Amniotic stem cell (primary cell): ENCODE measurements at places on chromosomes 7 and 10.

DNA sequence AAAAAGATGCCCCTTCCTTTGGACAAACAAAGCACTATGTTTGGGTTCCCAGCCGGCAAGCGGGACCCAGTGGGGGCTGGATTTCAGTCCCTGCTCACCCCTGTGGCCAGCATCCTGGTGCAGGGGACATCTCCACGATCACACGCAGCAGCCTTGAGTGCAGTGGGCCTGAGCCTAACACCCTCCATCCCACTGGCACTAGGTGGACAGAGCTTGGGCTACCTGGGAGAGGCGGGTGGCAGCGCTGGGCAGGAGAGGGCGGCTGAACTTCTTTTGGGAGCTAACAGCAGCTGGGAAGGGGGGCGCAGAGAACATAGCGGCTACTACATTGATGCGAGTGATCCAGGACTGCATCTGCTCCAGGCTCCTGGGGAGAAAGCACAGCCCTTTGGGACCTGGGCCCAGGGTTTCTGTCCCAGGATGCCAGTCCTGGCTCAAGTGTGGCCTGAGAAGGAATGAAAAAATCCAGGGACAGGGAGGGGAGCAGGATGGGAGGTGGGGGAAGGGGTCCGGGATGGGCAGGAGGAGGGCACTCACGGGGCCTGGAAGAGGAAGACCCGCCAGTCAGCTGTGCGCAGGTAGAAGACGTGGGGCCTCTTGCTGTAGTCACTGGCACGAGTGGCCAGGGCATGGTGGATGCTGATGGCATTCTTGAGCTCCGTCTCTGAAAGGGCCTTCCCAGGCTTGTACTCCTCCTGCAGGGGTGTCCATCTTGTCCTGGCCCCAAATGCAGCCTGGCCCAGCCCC lies 9.0 kb downstream of the NFKB2 start:
- DNase-seq: no peak

GRCh38 chr10:45155784-45156183 lies 155.1 kb downstream of the ZNF22 start:
- DNase-seq: no peak

DNA sequence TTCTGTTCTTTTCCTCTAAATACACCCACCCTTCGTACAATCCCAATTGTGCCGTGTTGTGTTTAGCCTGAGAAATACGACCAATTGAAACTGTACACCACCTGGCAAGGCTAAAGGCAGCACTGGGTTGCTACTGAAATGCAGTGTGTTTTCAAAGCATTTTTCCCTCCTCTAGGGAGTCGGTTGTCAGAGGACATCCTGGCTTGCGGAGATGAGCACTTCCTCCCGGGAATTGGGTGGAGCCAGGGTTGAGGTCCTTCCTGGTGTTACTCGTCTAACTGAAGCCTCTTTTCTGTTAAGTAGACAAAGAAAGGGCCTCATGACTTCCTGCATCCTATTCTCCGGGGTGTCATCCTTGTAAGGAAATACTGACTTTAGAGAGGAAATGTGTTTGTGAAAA lies 133.5 kb downstream of the MTPAP start:
- no peak for DNase-seq

DNA sequence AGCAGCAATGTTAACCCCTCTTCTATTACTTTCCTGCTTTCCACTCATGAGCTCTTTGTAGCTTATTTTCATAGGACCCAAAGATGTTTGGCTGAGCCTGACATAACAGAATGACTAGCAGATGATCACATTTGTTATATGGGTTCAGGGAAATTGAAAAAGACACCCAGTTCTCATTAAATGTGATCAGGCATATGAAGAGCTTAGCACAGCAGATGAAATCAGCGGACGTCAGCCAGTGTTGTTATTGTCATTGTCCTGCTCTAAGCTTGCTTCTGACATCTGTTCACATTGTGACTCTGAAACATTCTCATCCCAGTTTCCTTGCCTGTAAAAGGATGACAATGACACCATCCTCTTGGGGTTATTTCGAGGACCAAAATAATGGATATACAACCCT lies 43.5 kb downstream of the FAM241B start:
- no peak for DNase-seq

- no peak for DNase-seq
These were observed 12.7 kb downstream of the ACADSB start for GRCh38 chr10:123021517-123021916.

GRCh38 chr7:27167916-27168264 lies 2.6 kb upstream of the HOXA9 start:
- DNase-seq: no peak

GRCh38 chr7:118836933-118837332 lies 612.4 kb downstream of the ANKRD7 start:
- DNase-seq: no peak

- no peak for DNase-seq
These were observed 733.7 kb upstream of the IGFBP3 start for GRCh38 chr7:46654546-46655443.

GRCh38 chr7:19373334-19373733 lies 228.1 kb upstream of the FERD3L start:
- no peak for DNase-seq

- no peak for DNase-seq
These were observed 263.0 kb downstream of the GRID1 start for GRCh38 chr10:86103391-86104101.

- no peak for DNase-seq
These were observed 84.1 kb downstream of the EZH2 start for GRCh38 chr7:148799893-148800555.

DNA sequence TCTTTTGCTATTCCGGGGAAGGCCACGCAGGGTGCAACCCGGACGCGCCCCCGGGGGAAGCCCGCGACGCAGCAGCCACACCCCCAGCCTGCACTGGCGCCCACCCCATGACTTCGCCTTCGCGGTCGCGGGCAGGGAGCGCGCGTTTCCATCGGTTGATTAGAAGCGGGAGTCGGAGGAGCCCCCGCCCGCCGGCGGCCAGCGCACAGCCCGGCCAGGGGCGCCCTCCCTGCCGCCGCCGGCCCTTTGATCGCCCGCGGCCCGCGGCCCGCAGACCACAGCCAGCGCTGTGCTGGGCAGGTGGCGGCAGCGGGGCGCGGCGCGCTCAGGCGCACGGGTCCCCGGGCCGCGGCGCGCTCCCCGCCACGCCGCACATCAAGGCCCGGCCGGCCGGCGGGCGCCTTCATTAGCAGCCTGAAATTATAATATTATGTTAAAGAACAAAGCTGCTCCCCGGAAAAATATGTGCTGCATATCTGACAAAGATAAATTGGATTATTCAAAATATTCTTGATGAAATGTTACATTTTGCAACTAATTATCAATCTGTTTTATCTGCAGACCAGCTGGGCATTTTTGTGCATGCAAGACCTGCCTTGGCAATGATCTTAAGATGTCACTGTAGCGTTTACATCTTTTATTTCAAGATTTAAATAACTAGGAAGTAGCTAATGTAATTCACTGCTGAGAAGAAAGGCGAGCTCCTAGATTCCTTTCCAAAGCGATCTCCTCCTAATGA lies 160.7 kb upstream of the MKI67 start:
- DNase-seq: no peak

DNA sequence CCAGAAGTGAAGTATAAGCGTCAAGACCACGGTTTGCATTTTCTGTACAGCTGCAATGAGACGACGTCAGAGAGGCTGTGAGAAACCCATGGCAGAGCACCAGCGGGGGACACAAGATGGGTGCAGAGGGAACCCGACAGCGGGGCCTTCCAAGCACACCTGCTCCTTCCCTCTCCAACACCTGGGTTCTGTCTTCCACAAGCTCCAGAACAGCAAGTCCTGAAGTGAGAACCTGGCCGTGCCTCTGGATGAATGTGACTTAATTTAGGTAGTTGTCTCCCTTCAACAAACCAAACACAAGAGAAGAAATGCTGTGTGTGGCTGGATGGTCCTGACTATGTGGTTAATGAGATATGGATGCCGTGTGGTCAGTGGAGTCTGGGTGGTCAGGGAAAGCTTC lies 76.1 kb downstream of the ADAM12 start:
- DNase-seq: no peak

DNA sequence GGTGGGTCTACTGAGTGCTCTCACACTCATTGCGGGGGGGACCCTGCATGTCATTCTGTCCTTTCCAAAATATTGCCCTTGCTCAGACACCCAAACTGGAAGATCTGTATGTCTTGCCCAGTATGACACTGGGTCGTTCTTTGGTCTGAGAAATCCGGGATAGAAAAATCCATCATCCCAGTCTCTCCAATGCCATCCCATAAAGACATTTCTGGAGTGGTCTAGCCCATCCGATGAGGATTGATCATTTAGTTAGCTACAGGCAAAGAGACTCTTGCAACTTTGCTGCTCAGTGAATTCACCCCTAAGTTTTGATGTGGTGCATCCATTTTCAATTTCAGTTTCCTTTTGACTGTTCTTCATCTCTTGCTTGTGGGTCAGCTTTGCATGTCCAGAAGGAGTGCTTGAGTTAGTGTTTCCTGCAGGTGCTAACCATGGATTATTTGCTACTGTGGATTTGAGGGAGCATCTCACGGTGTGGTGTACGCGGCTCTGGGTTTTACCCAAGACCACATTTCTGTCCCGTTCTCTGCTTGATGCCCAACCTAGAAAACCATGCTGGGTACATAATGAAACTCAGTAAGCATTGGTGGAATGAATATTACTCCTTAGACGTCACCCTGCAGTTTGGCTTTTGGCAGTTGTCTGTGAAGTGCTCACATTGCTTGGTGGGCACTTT lies 247.0 kb upstream of the MKI67 start:
- no peak for DNase-seq

- DNase-seq: no peak
These were observed 232.0 kb upstream of the CELF2 start for GRCh38 chr10:10785627-10786026.

GRCh38 chr10:1199345-1199673 lies 143.1 kb downstream of the WDR37 start:
- DNase-seq: no peak

DNA sequence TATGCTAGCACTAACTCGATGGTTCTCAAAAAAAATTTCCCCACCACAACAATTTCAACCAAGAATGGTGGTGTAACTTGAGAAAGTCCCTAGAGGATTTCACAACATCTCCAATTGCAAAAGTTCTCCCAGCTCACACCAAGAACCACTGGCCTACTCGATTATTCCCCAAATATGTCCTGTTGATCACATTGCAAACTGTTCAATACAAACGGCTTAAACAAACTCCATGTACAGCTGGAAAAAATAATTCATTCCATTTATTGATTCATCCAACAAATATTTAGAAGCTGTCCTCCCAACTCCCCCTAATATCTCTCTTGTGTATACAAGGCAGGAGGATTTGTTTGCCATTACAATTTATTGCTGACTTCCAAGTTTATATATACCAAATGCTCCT lies 19.1 kb downstream of the TMEM176B start:
- DNase-seq: no peak

GRCh38 chr10:8216893-8217292 lies 162.4 kb downstream of the GATA3 start:
- no peak for DNase-seq

DNA sequence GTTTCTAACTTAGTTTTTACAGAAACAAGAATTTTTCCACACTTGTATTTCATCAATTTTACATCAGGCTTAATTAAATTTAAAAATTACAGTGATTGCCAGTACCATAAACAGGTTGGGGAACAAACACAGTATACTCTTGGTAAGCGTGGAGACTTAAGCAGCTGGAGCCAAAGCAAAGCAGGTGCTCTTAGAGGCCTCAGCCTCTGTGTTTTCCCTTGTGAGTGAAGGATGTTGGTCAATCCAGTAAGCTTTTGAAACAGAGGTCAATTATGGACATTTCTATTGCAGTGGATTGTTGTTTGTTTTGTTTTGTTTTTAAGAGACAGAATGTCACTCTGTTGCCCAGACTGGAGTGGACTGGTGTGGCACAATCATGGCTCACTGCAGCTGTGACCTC lies 100.6 kb upstream of the CELF2 start:
- DNase-seq: no peak

DNA sequence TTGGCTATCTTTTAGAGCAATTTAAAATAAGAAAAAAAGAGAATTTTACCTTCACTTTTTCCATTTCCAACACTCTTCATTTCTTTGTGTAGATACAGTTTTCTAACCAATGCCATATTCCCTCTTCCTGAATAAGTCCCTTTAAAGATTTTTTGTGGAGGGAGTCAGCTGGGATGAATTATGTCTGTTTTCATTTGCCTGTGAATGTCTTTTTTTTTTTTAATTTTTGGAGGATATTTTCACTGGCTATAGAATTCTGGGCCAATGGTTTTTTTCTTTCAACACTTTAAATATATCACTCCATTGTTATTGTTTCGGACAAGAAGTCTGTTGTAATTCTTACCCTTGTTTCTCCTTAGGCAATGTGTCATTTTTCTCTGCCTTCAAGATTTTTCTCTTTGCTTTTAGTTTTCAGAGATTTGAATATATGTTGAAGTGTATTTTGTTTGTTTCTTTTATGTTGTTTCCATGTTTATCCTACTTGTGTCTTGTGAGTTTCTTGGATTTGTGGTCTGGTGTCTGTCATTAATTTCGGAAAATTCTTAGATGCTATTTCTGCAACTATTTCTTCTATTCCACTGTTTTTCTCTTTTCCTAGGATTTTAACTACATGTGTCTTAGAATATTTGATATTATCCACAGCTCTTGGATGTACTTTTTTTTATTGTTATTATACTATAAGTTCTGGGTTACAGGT lies 20.0 kb upstream of the CXCL12 start:
- no peak for DNase-seq

GRCh38 chr7:142436601-142437000 lies 178.7 kb upstream of the PRSS58 start:
- DNase-seq: no peak

- no peak for DNase-seq
These were observed 41.8 kb upstream of the TRIM8 start for GRCh38 chr10:102602272-102603045.

GRCh38 chr7:69309601-69310000 lies 288.7 kb upstream of the AUTS2 start:
- no peak for DNase-seq
